ENCODE measurements at places on chromosomes 12 and 14. TPM values are rescaled to one million over a fixed set of nuclear protein-coding genes. Genes with fewer than 3 reads are reported as not detected.
A peak's percentile ranks its signal among the peaks of the same experiment; 100 is the strongest.

DNA sequence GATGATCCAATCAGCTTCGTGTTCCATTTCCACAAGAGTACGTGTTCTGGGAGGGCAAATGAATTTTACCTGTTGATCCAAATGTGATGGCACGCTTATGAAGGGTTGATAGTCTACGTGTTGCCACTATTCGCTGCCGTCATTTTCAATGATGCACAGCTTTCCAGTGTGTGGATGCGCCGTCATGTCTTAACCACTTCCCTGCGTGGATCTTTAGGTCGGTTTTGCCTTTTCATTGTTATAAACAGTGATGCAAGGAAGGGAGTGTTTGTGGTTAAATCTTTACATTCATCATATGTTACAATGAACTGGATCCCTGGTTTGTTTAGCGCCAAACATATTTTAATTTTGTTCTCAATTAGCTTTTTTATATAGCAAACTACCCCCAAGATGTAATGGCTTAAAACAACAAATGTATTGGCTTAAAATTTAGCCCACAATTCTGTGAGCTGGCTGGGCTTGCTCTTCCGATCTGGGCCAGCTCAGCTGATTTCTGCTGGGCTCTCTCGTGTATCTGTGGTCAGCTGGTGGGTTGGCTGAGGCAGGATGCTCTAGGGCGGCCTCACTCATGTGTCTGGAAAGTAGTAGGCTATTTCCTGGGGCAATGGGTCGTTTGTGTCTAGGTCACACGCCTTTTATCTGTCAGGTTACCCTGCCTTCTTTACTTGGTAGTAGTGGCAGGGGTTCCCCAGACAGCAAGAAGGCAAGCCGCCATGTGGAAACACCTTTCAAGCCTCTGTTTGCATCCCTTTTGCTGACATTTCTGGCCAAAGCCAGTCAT is 176.7 kb downstream of the CRADD start:
- no peak for DNase-seq

DNA sequence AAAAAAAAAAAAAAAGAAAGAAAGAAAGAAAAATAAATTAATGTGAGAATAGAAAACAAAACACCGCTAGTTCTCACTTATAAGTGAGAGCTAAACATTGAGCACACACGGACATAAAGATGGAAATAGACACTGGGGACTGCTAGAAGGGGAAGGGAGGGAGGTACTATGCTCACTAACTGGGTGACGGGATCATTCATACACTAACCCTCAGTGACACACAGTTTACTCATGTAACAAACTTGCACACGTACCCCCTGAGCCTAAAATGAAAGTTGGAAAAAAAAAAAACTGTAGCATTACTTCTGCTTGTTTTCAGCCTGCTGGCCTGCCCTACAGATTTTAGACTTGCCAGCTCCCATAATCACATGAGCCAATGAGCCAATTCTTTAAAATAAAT is 10.5 kb upstream of the PRMT5 start:
- DNase-seq, result no peak

- peak; percentile 67 for DNase-seq
These were observed 27.8 kb upstream of the PNMA1 start for GRCh38 chr14:73741876-73742519.

DNA sequence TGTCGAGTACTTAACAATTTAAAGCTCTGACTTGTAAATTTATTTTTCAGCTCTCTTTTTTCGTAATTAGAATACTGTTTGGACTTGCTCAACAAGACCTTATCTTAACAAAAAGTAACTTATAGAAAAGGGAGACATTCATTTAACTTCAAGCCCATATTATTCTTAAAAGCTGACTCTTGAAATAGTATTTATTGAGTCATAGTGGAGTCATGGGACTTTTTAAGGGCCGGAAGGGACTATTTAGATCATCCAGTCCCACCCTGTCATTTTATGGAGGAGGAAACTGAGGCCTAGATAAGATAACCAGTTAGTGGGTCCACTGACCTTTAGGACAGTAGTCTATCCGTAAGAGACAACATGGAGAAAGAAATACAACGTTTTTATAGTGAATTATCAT is 1.5 kb downstream of the RAP1B start:
- no peak for DNase-seq

DNA sequence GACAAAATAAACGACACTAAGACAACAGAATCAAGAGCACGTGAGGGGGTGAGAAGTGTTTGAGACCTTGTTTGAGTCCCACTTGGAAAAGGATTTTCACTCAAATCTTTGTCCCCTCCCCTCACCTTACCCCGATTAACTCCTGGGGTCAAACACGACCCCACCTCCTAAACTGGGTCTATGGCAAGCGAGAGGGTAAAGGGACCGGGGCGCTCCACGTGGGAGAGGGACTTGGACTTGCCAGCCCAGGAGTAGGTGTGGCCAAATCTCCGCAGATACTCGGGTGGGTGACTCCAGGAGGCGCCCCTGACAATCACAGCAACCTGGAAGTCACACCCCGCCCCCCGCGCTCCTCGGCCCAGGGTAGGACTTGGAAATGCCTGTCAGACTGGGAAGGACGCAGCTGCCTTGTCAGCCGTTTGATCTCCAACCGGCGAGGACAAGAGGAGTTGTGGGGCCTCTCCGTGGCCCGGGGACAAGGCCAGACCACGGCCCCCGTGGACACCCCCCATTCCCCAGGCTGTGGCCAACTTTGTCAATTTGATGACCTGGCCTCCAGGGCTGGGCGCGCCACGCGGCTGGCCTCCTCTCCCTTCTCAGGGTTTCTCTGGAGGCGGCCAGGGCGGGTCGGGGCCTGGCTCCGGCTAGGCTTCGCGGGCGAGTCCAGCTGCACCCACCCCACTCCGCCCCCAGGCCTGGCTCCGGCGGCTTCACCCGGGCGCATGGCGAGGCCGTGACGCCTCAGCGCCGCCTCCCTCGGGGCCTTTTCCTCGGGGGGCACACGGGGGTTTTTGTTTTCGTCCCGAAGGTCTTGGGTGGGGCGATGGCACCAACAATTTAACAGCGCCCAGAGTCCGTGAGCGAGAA is 1.1 kb upstream of the BCL11B start:
- DNase-seq, result peak; percentile 72

DNA sequence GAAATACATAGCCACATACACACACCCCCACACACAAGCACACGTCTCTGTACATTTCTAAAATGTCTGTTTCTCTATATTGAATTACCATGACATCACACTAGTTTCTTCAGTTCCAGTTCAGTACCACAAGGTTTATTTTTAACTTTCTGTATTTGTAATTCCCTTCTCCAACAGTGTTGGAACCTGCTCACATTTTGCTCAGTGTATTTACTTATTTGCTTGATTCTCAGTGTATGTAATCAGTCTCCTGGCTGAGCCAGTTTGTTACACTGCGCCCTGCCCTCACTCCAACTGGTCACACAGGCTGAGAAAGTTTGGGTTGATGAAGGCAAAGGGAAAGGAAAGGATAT is 67.1 kb downstream of the MON2 start:
- DNase-seq, result no peak

GRCh38 chr12:1644534-1645438 is 15.8 kb downstream of the WNT5B start:
- DNase-seq, result no peak

DNA sequence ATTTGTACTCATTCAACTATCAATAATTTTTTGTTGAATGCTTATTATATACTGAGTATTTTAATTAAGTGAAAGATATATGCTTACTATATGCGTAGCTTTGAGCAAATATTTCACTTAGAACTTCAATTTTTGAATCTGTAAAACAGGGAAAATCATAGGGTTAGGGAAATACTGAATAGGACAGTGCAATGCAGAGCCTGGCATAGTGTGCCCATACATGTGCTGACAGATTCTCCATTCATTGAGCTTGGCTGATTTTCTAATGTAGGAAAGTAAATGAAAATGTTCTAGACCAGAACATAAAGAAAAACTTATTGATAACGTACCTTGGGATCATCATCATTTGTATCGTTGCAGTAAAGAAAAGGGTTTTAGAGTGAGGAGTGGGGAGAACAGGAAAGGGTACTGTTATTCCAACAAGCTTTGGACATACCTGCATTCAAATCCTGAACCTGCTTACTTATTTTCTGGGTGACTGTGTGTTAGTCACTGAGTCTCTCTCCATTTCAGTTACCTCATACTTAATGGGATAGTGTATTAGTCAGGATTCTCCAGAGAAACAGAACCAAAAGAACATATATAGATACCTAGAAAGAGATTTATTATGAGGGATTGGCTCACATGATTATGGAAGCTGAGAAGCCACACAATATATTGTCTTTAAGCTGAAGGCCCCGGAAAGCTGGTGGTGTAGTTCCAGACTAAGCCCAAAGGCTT is 436.4 kb downstream of the ADAMTS20 start:
- no peak for DNase-seq

DNA sequence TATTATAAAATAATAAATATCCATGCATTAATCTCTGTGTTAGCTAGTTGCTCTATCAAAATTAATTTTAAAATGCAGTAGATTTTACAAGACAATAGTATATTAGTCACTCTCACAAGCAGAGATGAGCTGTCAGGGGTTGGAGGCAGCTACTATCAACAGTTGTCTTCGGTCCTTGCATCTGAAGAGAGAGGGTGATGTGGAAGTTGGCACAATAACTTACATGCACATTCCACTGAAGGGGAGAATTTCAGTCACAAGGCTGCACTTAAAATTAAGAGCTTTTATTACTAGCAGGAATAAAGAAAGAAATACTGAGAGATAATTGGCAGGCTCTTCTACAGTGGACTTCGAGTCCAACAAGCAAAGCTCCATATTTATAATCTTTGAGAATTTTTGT is 166.9 kb upstream of the DCN start:
- DNase-seq, result no peak

DNA sequence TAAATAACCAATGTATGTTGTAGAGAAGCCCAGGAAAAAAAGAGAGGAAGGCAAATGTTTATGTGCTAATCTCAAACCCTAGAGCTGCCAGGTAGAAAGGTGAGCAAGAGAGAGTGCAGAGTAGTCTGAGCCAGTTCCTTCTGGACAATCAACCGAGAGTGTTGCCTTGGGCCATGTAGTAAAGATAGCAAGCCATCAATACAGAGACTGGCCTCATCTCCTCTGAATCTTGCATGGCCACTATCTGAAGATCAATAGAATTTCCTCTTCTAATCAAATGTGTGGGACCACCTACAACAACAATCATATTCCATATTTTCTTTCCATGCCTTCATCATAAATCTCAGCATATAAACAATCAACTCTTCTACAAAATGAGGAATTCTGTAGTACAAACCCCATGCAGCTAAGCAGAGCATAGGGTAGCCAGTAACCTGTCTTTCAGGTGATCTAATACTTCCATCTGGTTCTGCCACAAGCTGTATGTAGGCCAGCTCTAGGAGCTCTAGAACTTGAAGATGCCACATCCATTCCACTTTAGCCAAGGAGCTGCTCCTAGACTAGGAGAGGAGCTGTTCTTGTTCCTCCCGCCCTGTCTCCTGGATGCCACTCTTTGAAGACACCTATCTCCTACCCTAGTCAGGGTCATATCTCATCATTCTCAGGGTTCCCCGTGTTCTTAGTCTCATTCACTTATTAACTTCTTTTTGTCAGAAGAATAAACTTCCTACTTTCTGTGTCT is 75.8 kb upstream of the SLC38A4 start:
- no peak for DNase-seq

DNA sequence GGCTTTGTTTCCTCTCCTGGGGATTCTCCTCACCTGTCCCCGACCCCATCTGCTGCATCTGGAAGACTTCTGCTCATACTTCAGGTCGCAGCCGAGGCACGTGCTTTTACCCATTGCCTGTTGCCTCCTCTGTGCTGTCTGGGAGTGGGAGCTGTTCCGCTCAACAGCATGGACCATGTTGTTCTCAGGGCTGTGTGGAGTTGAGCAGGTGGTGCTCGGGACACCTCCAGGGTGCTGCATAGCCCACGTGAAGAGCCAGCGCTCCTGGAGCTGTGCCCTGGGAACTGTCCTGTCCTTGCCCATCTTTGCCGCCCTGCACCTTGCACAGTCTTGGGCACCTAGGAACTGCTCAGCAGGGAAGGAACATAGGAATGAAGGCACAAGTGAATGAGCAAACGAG is 62.4 kb downstream of the IQSEC3 start:
- no peak for DNase-seq

The SLC7A8 gene
- total RNA-seq, result 3.1 TPM

The ANKRD33 gene
- not detected for total RNA-seq

The MDGA2 gene
- total RNA-seq, result not detected

The KRT72 gene
- total RNA-seq, result 0.67 TPM

The MYF5 gene
- total RNA-seq, result not detected

The PAPLN gene
- 1.0 TPM for total RNA-seq

Measured in activated naive CD8-positive, alpha-beta T cell treated with anti-CD3 and anti-CD28 coated beads, Interleukin-2, amount 10 ng/mL, durations not matched to agents 7 days and 5 days (primary cell).